ENCODE measurements at places on chromosomes 7 and 10.

GRCh38 chr7:55253188-55253587 is 111.9 kb upstream of the LANCL2 start:
- DNase-seq = no peak

- DNase-seq = no peak
Observed at GRCh38 chr7:129227646-129228578, 3.1 kb downstream of the AHCYL2 start.

DNA sequence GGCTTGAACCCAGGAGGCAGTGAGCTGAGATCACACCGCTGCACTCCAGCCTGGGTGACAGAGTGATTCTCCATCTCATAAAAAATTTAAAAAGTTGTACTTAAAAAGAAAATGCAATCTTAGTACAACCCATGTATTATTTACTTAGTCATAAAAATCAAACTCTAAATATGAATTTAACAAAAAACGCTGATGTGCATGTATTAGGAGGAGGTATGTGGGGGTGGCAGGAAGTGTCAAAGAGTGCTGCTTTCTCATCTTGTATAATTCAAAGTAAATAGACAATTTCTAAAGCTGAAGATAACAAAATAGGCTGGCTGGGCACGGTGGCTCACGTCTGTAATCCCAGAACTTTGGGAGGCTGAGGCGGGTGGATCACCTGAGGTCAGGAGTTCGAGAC is 81.0 kb upstream of the NRBF2 start:
- DNase-seq = no peak

- no peak for DNase-seq
Observed at GRCh38 chr10:35898716-35899440, 256.8 kb upstream of the FZD8 start.

GRCh38 chr10:117462816-117463544 is 79.6 kb upstream of the EMX2 start:
- no peak for DNase-seq

DNA sequence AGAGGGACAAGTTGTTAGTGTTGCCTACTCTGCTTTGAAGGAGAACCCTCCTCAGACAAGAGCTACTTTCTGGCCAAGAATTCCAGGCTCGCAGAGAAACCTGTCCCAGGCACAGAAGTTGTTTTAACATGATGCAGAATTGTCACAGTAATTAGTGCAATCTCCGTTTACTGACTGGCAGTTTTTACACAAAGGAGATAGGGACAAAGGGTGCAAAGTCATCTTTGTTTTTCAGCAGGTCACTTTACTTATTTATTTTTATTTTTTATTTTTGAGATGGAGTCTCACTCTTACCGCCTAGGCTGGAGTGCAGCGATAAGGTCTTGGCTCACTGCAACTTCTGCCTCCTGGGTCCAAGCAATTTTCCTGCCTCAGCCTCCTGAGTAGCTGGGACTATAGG is 12.3 kb downstream of the TCF7L2 start:
- no peak for DNase-seq

- no peak for DNase-seq
Observed at GRCh38 chr10:22365644-22366434, 20.5 kb downstream of the SPAG6 start.

DNA sequence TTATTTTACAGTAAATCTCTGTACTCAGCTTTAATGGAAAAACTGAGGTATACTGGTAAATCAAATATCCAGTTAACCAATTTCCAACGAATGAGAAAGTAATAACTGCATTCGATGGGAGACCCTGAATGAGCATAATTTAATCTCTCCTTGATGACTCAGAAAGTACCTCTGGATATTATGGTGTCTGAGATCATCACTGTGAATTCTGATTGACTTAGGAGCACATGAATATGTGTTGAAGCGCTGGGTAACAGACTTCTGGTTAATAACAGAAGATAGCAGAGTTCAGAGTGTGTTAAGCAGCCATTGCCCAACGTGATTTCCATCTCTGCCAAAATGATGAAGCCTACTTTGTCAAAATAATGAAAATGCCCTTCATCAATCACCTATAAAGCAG is 116.6 kb downstream of the NRP1 start:
- no peak for DNase-seq

GRCh38 chr10:117005026-117005526 is at the start of gene SHTN1:
TSS of gene SHTN1 (minus strand) at chr10:117005187. CDS start at chr10:117005079, 108 bp downstream.
- DNase-seq = peak; percentile 67

DNA sequence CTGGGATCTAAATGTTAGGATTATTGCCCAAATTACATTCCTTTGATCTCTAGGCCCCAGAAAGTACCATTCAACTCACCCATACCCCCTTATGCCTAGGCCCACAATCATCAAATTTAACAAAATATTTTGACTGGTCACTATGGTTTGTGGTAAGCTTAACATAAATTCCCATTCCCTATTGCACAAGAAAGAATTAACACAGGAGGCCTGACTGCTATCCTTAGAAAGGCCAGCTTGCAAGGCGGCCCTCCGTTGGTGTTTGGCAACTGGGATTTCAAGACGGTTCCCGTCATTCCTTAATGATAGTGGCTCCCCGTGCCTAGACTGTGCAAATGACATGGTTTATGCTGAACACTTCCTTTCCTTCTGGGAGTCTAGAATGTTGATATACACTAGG is 29.6 kb downstream of the ARHGAP21 start:
- no peak for DNase-seq

DNA sequence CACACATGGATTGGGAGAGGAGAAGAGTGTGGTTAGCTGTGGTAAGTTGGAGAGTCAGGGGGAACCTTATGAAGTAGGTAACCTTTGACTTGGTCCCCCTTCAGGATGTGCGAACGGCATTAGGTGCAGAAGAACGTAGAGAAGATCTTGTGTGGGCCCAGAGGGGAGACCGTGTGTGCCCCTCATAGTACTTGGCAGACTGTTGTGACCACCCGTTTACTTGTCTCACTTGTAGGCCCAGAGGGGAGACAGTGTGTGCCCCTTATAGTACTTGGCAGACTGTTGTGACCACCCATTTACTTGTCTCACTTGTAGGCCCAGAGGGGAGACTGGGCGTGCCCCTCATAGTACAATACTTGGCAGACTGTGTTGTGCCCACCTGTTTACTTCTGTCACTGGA is 2.6 kb downstream of the GTPBP4 start:
- no peak for DNase-seq
